DMS53 (cell line): ENCODE measurements at places on chromosomes 16 and 17.

GRCh38 chr16:68289621-68290329 lies 21.0 kb downstream of the SLC7A6OS start:
- DNase-seq = no peak

- peak; percentile 65 for DNase-seq
Measured at GRCh38 chr17:8887834-8888703, 20.6 kb upstream of the PIK3R6 start.

DNA sequence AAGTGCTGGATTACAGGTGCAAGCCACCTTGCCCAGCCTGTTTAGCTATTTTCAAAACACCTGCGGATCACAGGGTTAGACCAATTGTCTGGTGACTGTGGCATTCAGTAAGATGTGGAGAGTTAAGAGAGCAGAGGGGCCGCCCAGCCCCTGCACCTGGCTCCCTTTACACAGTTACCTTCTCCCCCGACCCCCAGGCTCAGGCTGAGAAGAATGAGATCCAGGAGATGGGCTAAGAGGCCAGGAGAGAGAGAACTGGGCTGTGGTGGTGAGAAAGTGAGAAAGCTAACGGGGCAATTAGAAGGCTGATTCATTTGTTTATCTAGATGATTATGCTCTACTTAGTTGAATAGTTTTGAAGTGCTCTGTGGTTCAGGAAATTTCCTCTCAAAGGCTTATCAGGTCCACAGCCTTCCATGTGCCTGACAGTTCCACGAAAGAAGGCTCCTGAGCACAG lies 67.8 kb upstream of the AXIN2 start:
- DNase-seq = peak; percentile 97

DNA sequence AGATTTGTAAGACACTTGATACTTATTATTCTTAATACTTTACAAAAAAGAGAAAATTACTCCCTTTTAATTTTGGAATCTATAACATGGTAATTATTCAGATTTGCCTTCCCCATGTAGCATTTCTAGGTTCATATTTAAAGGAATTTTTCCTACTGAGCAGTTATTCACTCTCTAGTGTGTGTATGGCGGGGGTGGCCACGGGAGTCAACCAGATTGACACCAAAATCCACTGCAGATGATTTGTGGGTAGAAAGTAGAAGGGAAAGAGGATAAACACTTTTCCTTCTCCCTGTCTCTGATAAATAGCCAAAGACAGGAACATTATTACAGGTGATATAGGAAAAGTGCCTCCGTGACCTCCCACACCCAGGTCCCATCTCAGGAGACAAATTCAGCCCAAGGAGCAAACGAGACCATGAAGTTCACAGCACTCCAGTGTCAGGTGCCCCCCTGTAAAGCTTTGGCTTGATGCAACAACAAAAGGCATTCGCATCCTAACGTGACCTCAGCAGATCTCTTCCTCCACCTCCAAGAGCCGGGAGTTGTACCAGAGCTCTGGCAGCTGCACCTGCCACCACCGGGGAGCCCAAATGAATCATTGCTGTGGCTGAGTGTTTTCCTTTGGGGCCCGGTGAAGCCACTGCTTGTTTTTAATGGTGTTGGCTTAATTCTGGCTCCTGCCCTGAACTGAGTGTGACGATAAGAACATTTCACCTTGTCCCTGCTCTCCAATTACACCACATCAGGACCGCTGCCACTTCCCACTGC lies 92.7 kb upstream of the NOL11 start:
- peak; percentile 90 for DNase-seq

DNA sequence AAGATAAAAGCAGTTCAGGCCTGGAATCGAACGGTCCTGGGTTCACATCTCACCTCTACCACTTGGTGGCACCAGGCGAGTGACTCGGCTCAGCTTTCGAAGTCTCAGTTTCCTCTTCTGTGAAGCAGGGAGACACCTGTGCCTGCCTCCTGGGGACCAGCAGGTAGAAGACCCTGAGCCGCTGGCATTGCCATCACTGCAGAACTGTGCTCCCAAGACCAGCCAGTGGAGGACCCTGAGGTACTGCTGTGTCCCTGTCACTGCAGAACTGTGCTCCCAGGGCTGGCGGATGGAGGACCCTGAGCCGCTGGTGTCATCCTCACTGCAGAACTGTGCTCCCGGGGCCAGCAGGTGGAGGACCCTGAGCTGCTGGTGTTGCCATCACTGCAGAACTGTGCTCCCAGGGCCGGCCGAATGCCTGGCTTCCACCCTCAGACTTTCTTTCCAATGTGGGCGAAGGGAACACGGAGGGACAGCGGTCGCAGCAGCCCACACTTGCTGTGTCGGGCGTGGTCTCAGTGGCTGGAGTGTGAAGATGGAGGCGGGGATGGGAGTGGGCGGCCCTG lies 8.7 kb upstream of the SLC7A5 start:
- peak; percentile 40 for DNase-seq

GRCh38 chr16:49835161-49835777 lies 20.6 kb downstream of the ZNF423 start:
- DNase-seq = no peak

DNA sequence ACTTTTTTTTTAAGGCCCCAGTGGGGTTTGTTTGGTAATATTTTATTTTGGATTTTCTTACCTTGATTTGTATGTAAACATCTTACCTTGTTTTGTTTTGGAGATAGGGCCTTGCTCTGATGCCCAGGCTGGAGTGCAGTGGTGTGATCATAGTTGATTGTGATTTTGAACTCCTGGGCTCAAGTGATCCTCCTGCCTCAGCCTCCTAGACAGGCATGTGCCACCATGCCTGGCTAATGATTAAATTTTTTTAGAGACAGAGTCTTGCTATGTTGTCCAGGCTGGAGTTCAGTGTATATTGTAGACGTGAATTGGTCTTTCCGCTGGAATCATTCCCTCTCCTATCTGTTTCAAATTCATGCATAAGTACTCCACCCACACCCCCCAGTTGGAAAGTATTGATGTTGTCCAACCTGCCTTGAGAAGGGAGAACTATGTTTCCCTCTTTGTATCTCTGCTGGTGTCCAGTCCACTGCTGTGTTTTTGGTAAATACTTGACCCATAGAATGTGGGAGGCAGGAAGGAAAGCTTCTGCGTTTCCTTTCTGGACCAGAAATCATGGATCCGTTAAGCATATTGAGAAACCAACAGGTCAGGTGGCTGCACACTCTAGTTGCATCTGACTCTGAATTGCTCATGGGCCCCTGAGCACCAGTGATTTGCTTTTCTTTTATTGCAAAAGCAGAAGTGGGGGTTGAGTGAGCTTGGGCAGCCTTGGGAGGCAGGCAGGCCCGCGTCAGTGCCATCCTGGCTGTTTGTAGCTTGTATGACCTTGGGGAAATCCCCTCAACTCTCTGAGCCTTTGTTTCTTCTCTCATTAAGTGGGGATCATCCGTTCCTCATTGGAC lies 25.0 kb downstream of the RMI2 start:
- DNase-seq = no peak

DNA sequence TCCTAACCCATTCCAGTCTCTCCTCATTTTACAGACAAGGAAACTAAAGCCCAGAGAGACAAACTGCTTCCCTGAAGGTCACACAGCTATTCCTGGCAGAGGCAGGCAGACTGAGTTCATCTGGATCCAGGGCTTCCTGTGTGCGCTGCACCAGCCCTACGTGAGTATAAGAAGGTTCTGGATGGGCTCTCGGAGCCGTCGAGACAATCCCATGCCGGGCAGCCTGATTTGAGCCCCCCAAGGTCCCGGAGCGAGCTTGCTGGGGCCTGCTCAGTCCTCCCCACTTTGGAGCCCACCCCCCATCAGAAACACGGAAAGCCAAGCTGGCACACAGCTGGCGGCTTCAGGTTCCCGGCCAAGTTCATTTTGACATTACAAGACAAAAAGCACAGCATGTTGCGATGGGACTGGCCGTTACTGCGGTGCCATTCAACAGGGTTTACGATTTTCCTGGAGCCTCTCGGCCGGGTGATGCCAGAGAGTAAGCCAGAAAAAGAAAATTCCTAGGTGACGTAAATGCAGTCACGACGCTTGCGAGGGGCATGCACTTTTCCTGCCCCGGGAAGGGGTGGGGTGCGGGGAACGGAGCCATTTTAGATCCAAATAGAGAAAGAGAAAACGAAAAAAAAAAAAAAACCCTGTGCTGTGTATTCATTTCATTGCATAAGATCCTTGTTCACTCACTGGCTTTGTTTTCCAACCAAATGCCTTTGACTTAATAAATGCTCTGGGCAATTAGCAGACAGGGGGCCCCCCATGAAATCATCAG lies 167.1 kb upstream of the FOXF1 start:
- no peak for DNase-seq

- no peak for DNase-seq
Measured at GRCh38 chr17:61456061-61456681, 3.9 kb downstream of the TBX4 start.

GRCh38 chr16:28986046-28986445 lies 1.2 kb downstream of the LAT start:
- no peak for DNase-seq

DNA sequence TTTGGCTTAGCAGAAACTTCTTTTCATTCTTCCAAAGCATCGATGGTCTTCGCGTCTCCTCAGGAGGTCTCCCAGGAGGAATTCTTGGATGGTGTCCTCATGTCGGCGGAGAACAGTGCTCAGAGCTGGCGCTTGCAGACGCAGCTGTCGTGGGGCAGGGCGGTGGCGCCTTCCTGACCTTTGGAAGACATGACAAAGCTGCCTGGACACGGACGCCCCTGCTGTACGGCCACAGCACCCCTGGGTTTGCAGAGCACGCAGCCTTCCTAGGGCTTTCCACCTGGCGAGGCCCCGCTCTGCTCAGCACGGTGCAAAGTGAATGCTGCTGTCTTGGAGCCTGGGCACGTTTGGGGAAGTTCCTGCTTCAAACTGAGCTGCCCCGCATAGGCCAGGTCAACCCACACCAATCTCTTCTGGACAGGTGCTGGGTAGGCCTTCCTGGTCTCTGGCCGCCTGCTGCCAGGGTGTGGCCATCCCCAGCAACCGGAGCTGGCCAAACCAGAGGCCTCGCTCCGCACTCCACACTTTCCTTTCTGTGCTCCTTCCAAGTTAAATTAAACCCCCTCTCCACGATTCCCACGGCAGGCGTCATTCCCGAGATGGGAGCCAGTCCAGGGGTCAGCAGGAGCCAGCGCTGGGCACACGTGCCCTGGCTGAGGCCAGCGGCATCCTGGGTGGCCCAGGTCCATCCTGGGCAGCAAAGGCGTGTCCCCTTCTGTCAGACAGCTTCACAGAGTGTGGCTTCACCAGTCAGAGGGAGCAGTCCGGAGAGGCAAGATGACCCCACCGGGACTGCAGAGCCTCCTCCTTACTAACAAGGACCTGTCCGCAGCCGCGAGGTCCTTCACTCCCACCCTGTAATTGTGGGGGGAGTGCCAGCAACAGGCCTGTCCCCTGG lies 15.0 kb upstream of the KREMEN2 start:
- no peak for DNase-seq

GRCh38 chr17:58232707-58233156 lies 5.7 kb upstream of the LPO start:
- DNase-seq = no peak

DNA sequence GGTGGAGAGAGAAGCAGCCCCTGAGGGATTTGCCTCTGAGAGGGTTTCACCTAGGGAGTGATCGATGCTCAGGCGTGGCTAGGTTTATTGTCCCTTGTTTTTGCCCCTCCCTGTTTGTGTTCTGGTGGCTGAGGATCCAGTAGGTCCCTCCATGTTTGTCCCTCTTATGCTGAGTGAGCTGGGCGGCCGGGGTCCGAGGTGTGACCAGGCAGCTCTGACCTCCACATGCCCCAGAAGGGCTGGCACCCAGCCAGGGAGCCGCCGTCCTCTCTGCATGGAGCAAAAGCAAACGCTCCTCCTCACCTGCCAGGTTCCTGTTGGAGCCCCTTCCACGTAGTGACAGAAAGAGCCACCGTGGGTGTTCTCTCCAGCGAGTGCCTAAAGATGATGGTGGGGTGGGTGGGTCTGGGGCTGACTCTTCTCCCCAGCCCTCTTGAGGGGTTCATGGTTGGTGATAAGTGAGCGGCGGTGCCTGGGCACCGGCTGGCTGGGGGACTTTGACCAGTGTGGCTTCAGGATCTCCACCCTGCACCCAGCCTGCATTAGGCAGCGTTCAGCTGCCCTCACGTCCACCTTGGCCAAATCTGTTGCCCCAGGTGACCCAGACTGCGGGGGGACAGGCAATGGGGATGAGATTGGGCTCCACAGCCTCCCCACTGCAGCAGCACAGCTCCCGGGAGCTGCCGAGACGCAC lies 14.1 kb upstream of the NUDT16L1 start:
- no peak for DNase-seq

- no peak for DNase-seq
Measured at GRCh38 chr16:29674188-29674587, 4.8 kb upstream of the QPRT start.

GRCh38 chr17:60284709-60285108 lies 107.2 kb downstream of the USP32 start:
- no peak for DNase-seq

GRCh38 chr17:1518410-1518809 lies 2.0 kb upstream of the INPP5K start:
- DNase-seq = no peak

GRCh38 chr17:78529871-78530670 lies 47.1 kb downstream of the DNAH17 start:
- peak; percentile 99 for DNase-seq

DNA sequence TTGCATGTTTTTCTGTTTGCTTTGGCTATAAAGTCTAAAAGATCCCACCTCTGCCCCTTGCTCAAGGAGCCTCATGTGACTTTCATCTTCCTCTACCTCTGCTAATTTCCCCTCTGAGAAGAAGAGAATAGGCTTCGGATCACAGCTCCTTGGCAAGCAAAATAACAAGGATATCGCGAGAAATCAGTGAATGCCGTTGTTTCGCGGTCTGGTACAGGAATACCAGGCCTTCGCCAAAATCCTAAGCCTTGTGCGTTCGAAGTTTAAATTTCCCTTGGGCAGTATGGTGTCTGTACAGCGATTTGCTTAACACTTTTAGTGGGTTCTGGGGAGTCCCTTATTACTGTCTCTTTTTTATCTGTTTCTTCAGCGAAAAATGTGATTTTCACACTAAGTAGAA lies 142.3 kb downstream of the IRF8 start:
- no peak for DNase-seq

DNA sequence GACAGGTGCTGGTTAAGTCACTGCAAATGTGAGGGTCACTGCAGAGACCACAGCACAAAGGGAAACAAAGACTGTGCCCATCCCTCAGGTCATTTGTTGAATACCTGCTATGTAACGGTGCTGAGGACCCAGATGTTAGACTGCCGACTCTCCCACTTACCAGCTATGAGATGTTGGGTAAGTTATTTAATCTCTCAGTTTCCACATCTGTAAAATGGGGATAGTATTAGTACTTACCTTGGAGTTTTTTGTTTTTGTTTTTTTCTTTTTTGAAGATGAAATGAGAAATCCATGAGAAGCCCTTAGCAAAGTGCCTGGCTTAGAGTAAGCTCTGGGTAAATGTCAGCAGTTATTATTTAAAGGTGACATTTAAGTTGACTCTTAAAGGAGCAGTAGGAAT lies 50.5 kb upstream of the PMFBP1 start:
- DNase-seq = no peak
